CD4-positive, alpha-beta memory T cell (primary cell): ENCODE measurements at places on chromosomes 12 and 14. TPM values are rescaled to one million over a fixed set of nuclear protein-coding genes. Genes with fewer than 3 reads are reported as not detected.

DNA sequence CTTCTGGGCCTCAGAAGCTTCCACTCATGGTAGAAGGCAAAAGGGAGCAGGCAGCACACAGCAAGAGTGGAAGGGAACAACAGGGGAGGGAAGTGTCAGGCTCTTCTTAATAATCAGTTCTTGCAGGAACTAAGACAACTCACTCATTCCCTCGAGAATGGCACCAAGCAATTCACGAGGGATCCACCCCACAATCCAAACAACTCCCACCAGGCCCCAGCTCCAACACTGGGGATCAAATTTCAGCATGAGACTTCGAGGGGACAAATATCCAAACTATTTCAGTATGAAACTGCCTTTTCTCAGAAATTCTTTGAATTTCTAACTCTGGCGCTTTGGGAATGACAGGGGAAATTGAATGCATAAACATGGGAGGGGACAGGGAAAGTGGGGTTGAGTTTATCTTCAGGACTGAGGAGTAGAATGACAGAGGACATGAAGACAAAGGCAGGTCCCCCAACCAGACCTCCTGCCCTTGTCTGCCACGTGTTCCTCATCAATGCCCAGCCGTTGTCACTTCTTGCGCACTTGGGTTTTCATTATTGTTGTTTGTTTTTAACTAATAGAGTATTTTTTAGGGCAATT lies 24.6 kb upstream of the APOF start:
- DNase-seq = no peak

TBX3 gene
- polyA plus RNA-seq = not detected

TAS2R20 gene
- not detected for polyA plus RNA-seq

DNA sequence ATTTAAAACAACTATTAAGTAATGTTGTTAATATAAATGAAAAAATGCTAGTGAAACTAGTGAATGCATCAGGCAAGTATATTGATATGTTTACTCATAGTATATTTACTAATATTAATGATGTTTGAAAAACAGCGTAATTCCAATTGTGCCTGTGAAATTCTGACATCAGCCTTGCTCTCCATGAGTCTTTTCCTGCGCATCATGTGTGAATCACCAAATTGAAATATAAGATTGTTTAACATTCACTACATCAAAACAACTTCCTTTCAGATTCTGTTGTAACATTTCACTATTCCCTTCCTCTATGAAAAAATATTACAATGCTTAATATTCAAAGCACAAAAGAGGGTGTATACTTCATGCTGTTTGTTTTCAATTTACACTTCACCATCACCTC lies 1995.9 kb upstream of the SEL1L start:
- no peak for DNase-seq

ARHGAP9 gene
- 216 TPM for polyA plus RNA-seq

DNA sequence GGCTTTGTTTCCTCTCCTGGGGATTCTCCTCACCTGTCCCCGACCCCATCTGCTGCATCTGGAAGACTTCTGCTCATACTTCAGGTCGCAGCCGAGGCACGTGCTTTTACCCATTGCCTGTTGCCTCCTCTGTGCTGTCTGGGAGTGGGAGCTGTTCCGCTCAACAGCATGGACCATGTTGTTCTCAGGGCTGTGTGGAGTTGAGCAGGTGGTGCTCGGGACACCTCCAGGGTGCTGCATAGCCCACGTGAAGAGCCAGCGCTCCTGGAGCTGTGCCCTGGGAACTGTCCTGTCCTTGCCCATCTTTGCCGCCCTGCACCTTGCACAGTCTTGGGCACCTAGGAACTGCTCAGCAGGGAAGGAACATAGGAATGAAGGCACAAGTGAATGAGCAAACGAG lies 62.4 kb downstream of the IQSEC3 start:
- no peak for DNase-seq

ANO2 gene
- not detected for polyA plus RNA-seq
